ENCODE measurements at places on chromosomes 11 and 22. TPM values are rescaled to one million over a fixed set of nuclear protein-coding genes. Genes with fewer than 3 reads are reported as not detected.

GRCh38 chr11:107276077-107276476, 181.5 kb downstream of the CWF19L2 start:
- DNase-seq = peak; percentile 33
- no peaks in the 10 kb centered on the region for H3K36me3 ChIP-seq
- no peaks in the 10 kb centered on the region for H3K4me1 ChIP-seq
- H3K27ac ChIP-seq = no peak overlapping the region
- H3K27me3 ChIP-seq = no peaks in the 10 kb centered on the region

The PEX26 gene
- polyA plus RNA-seq = 19.8 TPM

- no peak overlapping the region for H3K27ac ChIP-seq
- no peak overlapping the region for H3K4me3 ChIP-seq
- peaks cover 6% of the 10 kb centered on the region for H3K4me1 ChIP-seq
- no peaks in the 10 kb centered on the region for H3K27me3 ChIP-seq
- H3K36me3 ChIP-seq = no peaks in the 10 kb centered on the region
- DNase-seq = no peak
Observed at GRCh38 chr11:35090125-35090524, 48.8 kb upstream of the CD44 start.

GRCh38 chr22:22880645-22881044, 7.0 kb upstream of the IGLL5 start:
- H3K27me3 ChIP-seq = no peaks in the 10 kb centered on the region
- DNase-seq = no peak
- H3K36me3 ChIP-seq = no peaks in the 10 kb centered on the region
- H3K27ac ChIP-seq = no peak overlapping the region

The SEC14L6 gene
- 12.4 TPM for polyA plus RNA-seq

- DNase-seq = no peak
- no peak overlapping the region for H3K27ac ChIP-seq
- H3K27me3 ChIP-seq = no peaks in the 10 kb centered on the region
- no peaks in the 10 kb centered on the region for H3K36me3 ChIP-seq
Observed at GRCh38 chr11:111582163-111582562, 20.1 kb upstream of the SIK2 start.

GRCh38 chr11:85682330-85683305, 3.4 kb downstream of the CCDC89 start:
- no peaks in the 10 kb centered on the region for H3K27me3 ChIP-seq
- H3K4me1 ChIP-seq = peaks cover 58% of the 10 kb centered on the region
- no peak overlapping the region for H3K27ac ChIP-seq

The MFRP gene
- polyA plus RNA-seq = not detected

GRCh38 chr11:88790182-88790581, 275.6 kb downstream of the GRM5 start:
- no peaks in the 10 kb centered on the region for H3K4me1 ChIP-seq
- no peak overlapping the region for H3K27ac ChIP-seq
- H3K36me3 ChIP-seq = no peaks in the 10 kb centered on the region
- no peak for DNase-seq
- H3K27me3 ChIP-seq = no peaks in the 10 kb centered on the region
- H3K4me3 ChIP-seq = no peak overlapping the region

GRCh38 chr22:31212783-31213629, 908 bp downstream of the LIMK2 start:
- H3K4me3 ChIP-seq = peak overlapping the region; percentile 67
- DNase-seq = no peak
- H3K4me1 ChIP-seq = peaks cover 14% of the 10 kb centered on the region
- H3K36me3 ChIP-seq = no peaks in the 10 kb centered on the region
- H3K27ac ChIP-seq = peak overlapping the region; percentile 87

The APOA4 gene
- polyA plus RNA-seq = 0.06 TPM
